ENCODE measurements at places on chromosomes 12 and 14.

DNA sequence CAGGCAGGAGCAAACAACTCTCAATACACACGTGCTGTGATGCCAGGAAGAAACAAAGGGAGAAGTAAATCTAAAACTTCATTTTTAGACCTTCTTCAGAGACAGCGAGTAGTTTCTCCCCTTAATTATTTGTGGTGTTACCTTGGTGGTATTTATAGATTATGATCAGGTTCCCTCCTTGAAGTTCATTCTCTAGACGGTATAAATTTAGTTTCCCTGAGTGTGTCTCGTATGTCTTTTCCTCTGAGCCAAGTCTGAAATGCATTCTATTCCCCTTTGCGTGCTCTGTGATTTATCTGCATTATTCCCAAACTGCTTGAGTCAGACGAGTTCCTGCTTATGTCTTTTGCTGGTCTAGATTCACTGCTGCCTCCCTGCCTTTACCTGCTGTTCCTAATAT is 65.2 kb downstream of the TRHDE start:
- DNase-seq = no peak

GRCh38 chr12:30014991-30015390 is 231.2 kb upstream of the TMTC1 start:
- DNase-seq = no peak

GRCh38 chr14:65261425-65261920 is 151.1 kb upstream of the FUT8 start:
- no peak for DNase-seq

DNA sequence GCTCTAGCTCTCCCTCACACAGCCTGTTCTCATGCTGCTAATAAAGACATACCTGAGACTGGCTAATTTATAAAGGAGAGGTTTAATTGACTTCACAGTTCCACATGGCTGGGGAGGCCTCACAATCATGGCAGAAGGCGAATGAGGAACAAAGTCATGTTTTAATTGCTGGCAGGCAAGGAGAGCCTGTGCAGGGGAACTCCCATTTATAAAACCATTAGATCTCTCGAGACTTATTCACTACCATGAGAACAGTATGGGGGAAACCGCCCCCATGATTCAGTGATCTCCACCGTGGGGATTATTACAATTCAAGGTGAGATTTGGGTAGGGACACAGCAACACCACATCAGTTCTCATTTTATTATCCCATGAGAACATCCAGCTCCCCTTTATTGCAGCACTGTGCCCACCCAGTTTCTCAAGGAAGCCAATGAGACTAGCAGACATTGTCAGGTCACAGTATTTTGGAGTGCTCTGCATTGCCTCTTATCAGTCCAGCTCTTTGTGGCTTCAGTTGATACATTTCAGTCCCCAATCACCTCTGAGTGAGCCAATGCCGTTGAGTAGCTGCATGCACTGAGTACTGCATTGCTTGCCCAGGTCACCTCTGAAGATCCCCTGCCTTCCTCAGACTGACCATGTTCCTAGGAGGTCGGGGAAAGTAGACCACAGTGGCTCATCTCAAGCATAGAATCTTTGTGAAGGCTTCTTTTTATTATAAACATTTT is 131.2 kb downstream of the CRADD start:
- DNase-seq = no peak

GRCh38 chr14:82126006-82126405 is 592.4 kb upstream of the SEL1L start:
- DNase-seq = no peak

GRCh38 chr12:122460061-122460460 is 37.6 kb upstream of the CLIP1 start:
- no peak for DNase-seq

- DNase-seq = no peak
These were observed 217.0 kb upstream of the FOXN3 start for GRCh38 chr14:89634037-89634436.

GRCh38 chr12:46786774-46787173 is 39.0 kb downstream of the SLC38A4 start:
- DNase-seq = no peak

- DNase-seq = no peak
These were observed 206.9 kb downstream of the PELI2 start for GRCh38 chr14:56324856-56325699.

GRCh38 chr12:103986829-103987228 is 21.2 kb downstream of the TDG start:
- DNase-seq = no peak

DNA sequence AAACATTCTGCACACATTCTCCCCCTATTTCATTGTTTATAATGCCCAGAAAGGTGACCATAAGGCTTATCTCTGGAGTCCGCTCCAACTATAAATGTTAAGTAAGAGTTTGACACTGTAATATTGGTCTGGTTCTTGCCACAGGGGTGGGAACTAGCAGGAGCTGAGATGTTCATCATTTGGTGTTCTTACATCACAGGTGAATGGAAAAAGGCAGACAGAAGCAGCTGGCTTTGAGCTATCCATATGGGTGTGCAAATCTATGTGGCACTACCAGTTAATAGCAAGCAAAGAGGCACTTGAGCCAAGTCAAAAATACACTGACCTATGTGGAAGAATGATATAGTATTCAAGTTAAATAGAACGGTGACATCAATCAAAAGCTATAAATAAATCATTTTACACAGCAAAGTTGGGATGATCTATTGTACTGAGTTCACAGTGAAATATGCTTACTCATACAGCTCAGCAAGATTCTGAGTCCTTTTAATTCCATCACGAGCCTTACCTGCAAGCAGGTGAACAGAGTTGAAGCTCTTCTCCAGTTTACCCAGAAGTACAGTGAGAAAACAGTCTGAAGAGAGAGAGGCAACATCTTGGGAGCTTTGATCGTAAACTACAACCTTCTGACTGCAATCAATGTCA is 43.2 kb downstream of the DUSP16 start:
- DNase-seq = no peak

DNA sequence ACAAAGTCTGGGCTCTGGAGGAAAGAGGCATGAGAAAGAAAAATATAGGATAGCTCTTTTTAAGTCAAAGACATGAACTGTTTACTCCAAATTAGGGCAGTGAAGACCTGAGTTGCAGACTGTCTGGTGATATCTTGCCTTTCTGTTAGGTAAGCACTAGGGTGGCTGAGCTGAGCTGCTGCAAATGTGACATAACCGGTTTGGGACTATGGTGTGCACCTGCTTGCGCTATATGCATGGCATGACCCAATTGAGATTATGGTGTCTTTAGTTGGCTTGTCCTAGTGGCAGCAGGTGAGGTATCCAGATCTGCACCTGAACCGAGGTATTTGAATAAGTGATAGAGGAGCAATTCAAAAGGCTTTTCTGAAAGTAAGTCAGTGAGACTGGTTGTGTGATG is 345.6 kb downstream of the APAF1 start:
- DNase-seq = no peak

DNA sequence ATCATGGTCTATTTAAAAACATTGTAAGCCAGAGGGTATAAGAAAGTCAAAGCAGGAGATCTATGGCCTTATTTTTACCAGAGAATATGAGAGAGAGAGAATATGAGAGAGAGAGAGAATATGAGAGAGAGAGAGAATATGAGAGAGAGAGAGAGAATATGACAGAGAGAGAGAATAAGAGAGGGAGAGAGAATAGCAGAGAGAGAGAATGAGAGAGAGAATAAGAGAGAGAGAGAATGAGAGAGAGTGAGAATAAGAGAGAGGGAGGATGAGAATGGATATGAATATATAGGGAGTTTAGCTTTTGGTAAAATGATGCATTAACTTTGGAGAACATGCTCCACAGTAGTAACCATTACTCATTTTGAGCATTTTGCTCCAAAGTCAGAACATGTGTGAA is 48.0 kb upstream of the ALG10B start:
- DNase-seq = no peak

DNA sequence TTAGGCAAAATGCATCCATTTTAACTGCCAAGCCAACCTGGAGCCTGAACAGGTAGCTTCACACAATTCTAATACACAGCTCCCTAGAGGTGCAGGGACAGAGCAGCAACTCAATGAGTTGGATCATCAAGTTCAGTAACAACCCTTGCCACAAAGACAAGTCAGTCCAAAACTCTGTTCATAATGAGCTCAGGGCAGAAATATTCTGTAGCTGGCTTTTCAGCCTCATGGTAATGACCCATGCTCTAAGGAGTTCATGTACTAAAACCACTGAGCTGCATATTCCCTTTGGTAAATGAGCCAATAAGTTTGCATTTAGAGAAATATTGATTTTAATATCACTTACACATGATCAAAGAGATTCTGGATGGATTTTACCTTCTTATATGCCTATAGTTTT is 316.1 kb downstream of the SEC23A start:
- DNase-seq = no peak
